KG1 (cell line): ENCODE measurements at places on chromosomes 5 and 9.

GRCh38 chr9:69603656-69604055 lies 68.5 kb downstream of the APBA1 start:
- no peak for DNase-seq

GRCh38 chr5:172939071-172939470 lies 20.2 kb upstream of the RPL26L1 start:
- peak; percentile 17 for DNase-seq

DNA sequence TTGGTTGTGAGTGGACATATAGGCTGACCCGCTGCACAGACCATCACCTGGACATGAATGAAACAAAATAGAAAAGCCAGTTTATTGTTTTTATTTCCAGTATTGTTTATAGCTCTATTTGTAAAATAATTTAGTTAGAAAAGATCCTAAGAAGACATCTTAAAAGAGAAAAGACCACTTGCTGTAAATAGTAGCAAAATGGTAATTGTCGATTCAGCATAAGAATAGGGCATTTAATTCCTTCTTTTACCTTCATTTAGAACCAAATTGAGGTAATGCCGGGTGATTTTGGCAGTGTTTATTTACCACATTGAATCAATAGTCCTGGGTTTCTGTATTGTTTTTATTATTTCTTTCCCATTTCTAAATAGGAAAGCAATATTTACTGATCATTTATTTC lies 7.4 kb downstream of the TARS1 start:
- no peak for DNase-seq

GRCh38 chr5:40202814-40203440 lies 476.8 kb upstream of the PTGER4 start:
- DNase-seq: no peak

GRCh38 chr9:105835721-105836120 lies 141.4 kb downstream of the TMEM38B start:
- no peak for DNase-seq
